ENCODE measurements at places on chromosomes 1 and 21.

- DNase-seq: no peak
These were observed 72.2 kb downstream of the AGPAT3 start for GRCh38 chr21:43937051-43937832.

GRCh38 chr1:243244432-243244841 is 10.6 kb downstream of the CEP170 start:
- no peak for DNase-seq

DNA sequence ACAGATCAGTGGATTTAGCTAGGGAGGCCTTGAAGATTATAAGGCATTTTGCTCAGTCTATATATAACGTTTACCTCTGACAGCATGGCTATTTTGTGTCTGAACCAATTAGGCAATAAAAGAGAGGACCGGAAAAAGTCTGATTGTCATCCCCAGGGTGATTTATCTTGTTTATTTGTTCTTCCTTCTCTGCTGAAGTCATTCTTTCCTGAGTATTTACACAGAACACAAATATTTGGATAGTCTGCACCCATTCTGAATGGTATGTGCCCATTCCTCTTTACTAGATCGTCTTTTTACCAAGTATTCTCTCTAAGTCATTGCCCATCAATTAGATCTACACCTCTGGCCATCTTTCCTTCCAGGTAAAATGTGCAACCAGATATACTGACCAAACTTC is 1602.9 kb downstream of the KCNT2 start:
- DNase-seq: no peak

DNA sequence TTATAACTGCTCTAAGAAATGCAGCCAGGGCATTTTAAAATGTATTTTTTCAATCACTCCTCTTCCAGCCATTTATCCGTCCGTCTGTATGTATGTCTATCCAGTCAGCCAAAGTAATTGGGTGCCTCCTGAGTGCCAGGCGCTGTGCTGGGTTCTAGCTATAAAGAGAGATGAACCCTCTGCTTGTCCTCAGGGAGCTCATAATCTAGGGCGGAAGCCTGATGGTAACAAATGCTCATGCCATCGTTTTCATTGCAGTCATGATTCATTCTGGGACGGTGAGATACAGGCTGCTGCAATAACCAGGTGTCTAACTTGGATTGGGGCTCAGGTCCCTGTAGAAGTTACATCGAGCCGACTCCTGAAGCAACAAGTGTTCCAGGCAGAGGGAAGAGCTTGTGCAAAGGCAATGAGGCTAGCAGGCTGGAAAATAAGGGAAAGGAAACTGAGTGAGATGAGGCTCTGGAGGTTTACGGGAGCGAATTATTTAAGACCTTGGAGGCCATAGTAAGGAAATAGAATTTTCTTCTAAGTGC is 11.6 kb downstream of the IFI6 start:
- no peak for DNase-seq

DNA sequence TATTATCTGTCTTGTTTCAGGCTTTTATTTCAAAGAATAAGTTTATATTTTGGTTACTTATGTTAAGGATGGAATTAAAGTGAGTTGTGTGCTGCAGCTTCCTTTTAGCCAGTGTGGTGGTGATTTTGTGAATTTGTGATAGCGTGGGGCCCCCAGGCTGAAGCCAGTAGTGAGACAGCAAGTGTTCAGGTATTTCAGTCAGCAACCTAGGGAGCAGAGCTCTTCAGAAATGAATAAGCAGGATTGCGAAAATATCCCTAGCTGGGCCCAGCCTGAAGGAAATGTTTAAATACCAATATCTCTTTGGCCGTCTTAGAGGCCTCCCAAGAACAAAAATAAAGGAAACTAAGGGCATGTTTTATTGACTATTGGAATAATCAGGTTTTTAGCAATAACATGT is 150.8 kb upstream of the C1orf105 start:
- DNase-seq: no peak

DNA sequence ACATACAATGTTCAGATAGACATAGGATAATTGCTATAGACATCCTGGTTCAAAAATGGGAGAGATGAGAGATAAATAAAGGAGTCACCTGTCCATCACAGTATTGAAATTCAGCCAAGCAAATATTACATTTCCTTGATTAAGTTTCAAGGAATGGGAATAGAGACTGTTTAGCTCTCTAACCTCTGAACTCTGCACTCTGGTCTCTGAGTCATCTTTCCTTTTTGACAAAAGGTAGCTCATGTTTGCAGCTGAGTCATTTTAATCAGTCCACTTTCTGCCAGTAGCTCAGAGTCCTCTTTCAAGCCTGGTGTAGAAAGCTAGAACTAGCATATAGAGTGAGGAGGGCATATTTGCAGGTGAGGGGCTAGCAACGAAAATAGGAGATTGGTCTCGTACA is 51.4 kb upstream of the GJA8 start:
- DNase-seq: no peak

GRCh38 chr1:204493145-204493983 is 1.2 kb downstream of the PIK3C2B start:
- DNase-seq: no peak

Data from stimulated activated CD4-positive, alpha-beta T cell treated with anti-CD3 and anti-CD28 coated beads, Interleukin-12 subunit alpha, Interleukin-12 subunit beta, amount 100 ng/mL, for 48 hours (primary cell).